Daoy (cell line): ENCODE measurements at places on chromosomes 13 and 19. TPM values are rescaled to one million over a fixed set of nuclear protein-coding genes. Genes with fewer than 3 reads are reported as not detected.

The PLIN4 gene
- 0.57 and 0.69 TPM in 2 replicates for total RNA-seq

The RELB gene
- total RNA-seq: 15.5 and 25.3 TPM in 2 replicates

The PINLYP gene
- total RNA-seq: 0.11 and 0.12 TPM in 2 replicates

DNA sequence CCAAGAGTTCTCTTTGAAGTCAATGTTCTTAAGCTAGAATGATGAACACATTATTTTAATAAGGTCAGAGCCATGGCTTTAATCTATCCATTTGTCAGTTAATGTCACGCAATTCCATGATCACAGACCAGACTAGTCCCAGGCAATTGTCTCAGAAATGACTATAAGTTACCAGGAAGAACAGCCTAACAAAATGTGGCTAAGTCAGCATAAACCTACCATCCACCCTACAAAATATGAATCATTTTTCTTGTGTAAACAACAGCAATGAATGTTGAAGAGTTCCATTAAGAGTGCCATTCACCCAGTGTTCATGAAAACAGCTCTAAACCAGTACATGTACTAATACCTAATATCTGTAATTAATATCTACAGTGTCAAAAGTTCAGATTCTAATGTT lies 127.5 kb downstream of the KCTD12 start:
- no peak for DNase-seq

DNA sequence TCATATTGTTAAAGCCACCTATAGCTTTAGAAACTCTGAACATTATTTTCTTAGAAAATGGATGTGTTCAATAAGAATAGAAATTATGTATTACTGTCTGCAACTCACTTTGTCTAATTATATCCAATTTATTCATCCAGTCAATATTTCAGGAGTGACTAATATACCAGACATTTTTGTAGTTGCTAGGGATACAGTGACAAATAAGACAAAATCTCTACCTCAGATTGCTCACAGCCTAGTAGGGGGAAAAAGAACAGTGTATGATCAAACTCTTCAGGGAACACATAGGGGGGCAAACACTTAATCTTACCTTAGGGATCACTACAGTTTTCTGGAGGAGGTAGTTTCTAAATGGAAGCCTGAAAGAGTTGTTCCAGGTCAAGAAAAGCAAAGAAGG lies 8.6 kb downstream of the BRCA2 start:
- DNase-seq: no peak

GRCh38 chr19:35988824-35989223 lies 6.2 kb upstream of the SDHAF1 start:
- DNase-seq: no peak

DNA sequence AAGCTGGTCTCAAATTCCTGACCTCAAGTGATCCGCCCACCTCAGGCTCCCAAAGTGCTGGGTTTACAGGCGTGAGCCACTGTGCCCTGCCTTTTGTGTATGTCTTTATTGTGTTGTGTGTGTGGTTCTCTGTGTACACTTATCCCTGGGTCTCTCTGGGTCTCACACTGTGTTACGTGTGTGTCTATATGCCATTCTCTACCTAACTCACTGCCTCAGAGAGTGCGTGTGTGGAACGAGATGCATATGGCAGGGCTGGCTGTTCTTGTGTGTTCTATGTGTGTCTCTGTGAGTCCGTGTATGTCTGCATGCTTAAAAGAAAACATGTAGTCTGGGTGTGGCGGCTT lies 10.5 kb downstream of the FOXA3 start:
- DNase-seq: no peak

DNA sequence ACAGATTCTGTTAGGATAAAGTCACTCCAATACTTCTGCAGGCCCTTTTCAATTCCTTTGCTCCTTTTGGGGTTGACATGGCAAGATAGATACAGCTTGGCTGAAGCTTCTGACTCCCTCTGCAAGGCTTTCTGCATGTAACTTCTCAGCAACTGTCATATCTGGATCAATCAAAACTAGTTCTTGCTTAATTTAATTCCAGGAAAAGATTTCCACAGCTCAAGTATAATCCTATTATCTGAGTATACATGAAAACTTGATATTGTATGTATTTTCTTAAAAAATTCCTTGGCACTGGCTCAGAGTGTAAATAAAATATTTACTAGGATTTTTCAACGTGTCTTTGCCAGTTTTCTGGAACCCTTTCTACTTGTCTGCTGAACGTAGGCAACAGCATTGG lies 109.6 kb downstream of the STARD13 start:
- no peak for DNase-seq

The DIAPH3 gene
- 11.9 and 12.4 TPM in 2 replicates for total RNA-seq

- DNase-seq: no peak
These were observed 39.3 kb downstream of the GGACT start for GRCh38 chr13:100549316-100549715.

The LILRA1 gene
- total RNA-seq: not detected in 2 replicates

GRCh38 chr19:15166700-15167099 lies 34.1 kb downstream of the NOTCH3 start:
- no peak for DNase-seq

- DNase-seq: no peak
These were observed 1.0 kb upstream of the TYROBP start for GRCh38 chr19:35908973-35909683.

DNA sequence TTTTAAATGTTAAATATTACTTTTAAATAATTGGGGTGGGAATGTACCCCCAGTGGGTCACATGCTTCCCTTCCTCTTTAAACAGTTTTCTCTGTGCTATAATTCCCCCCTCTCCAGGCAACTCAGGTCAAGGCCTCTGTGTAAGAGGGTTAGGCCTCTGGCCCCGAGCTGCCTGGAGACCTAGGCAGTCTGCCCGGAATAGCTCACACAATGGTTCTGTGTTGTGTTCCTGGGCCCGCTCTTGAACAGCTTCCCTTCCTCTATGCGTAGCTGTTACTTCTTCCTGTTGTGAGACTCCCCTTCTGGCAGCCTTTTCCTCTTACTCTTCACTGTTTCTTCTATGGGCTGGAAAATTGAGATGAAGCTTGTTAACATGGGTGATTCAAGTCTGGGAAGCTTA lies 14.8 kb upstream of the ZNF492 start:
- DNase-seq: no peak

DNA sequence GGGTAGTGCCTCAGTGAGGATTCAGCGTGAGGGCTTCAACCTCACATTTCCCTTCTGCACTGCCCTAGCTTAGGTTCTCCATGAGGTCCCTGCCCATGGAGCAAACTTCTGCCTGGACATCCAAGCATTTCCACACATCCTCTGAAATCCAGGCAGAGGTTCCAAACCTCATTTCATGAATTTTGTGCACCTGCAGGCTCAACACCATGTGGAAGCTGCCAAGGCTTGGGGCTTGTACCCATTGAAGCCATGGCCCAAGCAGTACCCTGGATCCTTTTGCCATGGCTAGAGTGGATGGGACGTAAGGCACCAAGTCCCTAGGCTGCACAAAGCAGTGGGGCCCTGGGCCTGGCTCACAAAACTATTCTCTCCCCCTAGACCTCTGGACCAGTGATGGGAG lies 877.1 kb upstream of the KLHL1 start:
- no peak for DNase-seq

The WDR88 gene
- total RNA-seq: not detected in 2 replicates

The COX7A1 gene
- not detected in 2 replicates for total RNA-seq

The ZNF530 gene
- 7.5 and 15.1 TPM in 2 replicates for total RNA-seq

DNA sequence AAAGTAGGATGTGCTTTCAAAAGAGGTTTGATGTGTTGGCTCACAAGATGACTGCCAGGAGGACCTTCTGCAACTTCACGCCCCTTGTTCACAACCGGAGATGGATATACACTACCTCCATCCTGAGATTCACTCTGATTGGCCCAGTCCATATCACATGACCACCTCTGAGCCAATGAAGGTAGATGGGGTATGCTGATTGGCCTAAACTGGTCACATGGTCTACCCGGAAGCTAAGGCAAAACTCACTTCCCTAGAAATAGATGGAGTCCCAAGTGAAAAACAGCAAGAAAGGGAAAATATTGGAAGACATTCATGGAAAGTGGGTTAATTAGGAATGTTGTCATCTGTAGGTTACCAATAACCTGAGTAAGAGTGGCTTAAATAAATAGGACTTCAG lies 119.7 kb upstream of the MRI1 start:
- DNase-seq: no peak

DNA sequence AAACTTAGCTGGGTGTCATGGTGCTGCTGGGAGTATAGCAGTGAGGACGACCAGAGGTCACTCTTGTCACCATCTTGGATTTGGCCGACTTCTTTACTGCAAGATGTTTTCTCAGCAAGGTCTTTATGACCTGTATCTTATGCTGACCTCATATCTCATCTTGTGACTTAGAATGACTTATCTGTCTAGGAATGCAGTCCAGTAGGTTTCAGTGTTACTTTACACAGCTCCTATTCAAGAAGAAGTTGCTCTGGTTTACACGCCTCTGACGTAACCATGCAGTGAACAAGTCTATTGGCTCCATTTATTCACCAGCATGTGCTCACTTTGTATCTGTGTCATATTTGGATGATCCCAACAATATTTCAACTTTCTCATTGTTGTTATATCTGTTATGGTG lies 26.7 kb downstream of the ZNF850 start:
- no peak for DNase-seq

GRCh38 chr13:77697217-77698103 lies at the start of gene SLAIN1:
SLAIN1 (plus strand) TSS chr13:77697687; CDS start chr13:77697914, 227 bp downstream.
- DNase-seq: peak; percentile 85

DNA sequence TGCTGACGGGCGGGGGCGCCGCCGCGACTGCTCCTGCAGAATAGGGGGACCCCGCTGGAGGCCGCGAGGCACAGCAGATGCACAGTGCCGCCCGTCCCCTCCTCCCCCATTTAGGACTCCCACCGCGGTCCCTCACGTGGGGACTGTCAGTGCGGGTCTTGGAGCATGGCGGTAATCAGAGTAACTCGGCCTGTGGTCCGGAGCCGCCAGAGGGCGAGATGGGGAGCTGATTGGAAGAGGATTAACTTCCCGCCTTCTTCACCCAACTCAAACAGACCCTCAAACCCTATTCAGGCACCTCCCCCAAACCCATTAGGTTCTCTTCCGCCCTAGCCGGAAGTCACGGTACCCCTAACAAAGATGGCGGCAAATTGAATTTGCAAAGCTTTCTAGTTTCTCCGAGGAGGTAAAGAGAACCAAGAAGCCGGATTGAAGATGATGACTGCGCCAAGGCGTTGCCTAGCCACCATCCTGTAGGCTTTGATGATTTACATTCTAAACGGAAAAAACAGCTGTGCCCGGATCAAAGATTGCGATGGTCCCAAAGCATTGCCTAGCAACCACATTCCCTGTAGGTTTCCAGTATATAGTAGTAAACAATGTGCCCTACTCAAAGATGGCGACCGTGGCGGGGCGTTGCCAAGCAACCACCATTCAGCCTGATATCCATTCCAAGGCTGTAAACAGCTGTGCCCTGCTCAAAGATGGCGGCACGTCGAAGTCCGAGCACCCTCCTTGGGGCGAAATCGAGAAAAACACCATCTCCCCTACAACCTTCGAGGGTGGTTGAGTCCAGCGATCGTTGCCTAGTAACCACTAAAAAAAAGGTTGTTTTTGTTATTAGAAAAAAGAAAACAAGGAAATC lies at the start of gene FUZ:
Gene FUZ (minus strand): TSS at position 296 of the 865 bp plus-strand sequence. CDS start 186 bp downstream, at position 110.
- peak; percentile 98 for DNase-seq

DNA sequence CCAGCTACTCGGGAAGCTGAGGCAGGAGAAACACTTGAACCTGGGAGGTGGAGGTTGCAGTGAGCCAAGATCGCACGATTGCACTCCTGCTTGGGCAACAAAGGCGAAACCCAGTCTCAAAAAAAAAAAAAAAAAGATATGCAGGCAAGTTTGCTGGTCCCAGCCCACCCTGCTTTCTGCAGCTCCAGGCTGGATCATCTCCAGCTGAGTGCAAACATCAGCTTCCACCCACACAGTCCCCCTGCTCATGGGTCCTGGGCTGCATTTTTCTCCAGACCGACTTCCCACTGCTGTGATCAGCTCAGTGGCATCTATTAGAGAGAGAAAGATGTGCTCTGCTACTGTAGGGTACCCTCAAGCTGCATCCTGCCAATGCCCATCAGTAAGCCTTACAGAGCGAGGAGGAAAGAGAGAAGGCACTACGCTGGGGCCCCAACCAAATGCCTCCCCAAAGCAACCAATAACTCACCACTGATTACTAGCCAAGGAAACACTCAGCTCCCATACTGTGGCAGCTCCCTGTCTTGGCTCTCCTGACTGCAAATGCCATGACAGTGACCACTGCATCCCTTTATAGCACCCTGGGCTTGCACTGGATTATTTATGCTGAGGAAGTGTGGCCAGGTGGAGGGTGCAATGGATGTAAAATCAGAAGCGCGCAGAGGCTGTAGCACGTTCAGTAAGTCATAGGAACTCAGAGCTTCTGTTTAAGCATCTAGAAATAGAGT lies 170.9 kb upstream of the ZNF507 start:
- DNase-seq: no peak

The IQCN gene
- total RNA-seq: 0.74 and 12.6 TPM in 2 replicates

GRCh38 chr13:28755546-28755870 lies 36.7 kb upstream of the SLC46A3 start:
- no peak for DNase-seq

DNA sequence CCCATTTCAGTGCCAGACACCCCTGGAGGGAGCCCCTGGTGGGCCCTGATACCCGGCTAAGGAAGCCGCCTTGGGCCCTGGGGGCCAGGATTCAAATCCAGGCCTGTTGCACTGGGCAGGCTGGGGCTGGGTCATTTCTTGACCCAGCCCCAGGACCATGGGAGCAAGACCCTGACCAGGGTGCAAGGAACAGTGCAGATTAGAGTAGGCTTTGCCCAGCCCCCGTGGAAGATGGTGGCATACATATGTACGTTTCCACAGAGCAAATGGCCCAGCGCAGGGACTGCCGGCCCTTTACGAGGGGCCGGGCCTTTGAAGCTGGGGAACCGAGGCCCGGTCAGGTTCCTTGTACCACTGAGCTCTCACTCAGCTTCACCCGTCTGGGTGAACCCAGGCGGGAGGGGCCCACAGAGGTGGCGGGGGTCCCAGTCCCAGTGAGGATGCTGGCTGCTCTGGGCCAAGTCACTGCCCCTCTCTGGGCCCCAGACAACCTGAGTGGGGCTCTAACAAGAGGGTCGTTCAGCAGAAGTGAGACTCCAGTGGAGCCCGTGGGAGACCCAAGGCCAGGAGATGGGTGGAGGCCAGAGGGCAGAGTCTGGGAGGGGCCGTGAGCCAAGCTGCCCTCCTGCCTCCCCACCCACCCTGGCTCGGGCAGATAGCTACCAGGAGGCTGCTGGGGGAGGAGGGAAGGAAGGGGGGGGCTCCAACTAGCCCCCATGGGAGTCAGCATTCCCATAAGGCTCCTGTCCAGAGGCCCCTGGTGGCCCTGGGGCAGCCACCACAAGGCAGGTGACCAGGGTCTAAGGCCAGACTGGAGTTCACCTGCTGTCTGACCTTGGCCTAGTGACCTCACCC lies 2.7 kb downstream of the MKNK2 start:
- no peak for DNase-seq
